ENCODE measurements at places on chromosomes 5 and 9.

- DNase-seq = no peak
Observed at GRCh38 chr9:22457448-22457847, 10.8 kb downstream of the DMRTA1 start.

DNA sequence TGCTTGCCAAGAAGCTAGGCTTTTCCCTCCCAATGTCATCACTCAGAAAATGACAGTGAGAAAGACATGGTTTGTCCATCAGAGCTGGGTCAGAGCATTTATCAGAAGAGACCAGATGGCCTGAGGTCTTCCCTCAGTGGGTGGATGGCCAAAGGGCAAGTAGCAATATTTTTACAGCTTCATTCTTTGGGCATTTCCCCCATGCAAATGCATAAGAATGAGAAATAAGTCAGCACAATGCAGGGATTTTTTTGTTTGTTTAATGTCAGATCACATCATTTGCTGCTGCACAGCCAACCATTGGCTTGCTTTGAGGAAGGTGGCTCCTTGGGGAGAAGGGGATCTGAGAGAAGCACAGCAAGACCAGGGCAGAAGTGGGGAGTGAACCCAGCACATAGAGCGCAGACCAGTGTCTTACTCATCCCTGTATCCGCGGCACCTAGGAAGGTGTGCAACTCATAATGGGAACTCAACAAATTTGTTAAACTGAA lies 209.6 kb downstream of the SEMA6A start:
- DNase-seq = no peak

- no peak for DNase-seq
Observed at GRCh38 chr5:37121465-37121864, 127.7 kb downstream of the CPLANE1 start.

GRCh38 chr9:116978155-116978554 lies 291.1 kb downstream of the TRIM32 start:
- no peak for DNase-seq

DNA sequence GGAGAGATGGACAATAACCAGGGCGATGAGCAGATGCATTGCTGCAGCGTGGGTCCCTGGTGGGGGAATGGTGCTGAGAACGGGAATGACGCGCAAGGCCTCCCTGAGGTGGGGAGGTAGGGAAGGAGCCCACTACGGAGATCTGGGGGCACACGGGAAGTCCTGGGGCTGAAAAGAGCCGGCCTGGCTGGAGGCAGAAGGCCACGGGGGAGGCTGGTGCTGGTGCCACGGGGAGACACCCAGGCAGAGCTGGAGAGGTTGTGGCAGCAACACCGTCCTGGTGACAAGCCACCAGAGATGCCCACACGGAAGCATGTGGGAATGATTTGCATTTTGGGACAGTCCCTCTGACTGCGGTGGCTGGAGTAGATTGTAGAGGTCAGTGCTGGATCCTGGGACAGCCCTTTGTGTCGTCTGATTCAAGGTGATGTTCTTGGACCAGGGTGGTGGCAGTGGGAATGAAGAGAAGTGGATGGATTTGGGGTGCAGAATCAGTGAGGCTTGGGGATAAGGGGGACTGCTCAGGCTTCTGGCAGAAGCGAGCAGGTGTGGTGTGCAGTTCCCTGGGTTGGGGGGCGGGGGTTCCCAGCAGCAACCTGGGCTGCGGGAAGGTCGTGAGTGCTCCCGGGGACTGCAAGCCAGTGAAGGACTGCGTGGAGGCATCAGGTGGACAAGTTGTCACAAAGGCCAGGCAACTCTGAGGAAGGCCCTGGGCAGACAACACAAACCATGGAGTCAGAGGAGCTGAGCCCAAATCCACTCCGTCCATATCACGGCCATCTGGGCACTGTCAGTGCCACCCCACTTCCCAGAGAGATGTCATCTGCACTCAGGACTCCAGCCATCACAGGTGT lies 25.2 kb upstream of the CNOT6 start:
- DNase-seq = no peak

GRCh38 chr9:35385042-35385441 lies 104.9 kb upstream of the RUSC2 start:
- DNase-seq = no peak

DNA sequence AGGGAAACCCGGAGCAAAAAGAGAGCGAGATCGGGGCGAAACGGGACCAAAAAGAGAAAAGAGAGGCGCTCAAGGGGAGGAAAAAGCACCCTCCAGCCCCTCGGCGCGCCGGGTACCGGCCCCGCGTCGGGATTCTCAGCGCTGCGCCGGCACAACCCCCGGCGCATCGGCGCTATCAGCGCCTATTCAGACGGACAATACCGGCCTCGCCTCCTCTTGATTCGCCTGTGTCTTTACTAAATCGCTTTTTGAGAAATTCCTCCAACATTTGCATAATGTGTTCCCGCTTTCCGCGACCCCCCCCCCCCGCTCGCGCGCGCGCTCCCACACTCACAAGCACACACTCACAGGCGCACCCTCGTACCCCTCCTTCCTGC lies 578 bp downstream of the LHX6 start:
- DNase-seq = no peak

DNA sequence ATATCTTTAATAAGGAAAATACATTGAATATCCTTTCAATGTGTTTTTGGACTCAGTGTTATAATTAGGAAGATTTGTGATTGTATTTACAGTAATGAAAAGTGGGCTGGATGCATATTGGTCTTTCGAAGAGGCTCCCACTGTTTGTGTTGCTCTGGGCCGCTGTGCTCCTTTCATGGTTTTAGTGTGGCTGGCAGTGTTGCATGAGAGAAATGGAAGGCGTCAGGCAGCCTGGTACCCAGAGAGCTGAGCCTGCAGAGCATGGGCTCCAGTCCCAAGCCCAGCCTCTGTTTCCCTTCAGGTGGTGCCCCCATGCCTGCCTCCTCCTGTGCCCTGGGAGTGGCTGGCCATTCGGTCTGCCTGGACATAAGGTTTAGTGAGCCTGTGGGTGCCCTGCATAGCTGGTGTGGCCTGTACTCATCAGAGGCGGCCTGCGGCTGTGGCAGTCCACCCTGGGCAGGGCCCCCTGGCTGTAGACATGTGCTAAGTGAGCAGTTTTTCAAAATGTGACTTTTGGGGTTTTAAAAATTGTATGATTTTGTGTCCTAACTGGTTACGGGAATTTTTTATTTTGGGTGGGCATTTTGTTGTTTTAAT lies 27.4 kb upstream of the FAM120AOS start:
- DNase-seq = no peak

DNA sequence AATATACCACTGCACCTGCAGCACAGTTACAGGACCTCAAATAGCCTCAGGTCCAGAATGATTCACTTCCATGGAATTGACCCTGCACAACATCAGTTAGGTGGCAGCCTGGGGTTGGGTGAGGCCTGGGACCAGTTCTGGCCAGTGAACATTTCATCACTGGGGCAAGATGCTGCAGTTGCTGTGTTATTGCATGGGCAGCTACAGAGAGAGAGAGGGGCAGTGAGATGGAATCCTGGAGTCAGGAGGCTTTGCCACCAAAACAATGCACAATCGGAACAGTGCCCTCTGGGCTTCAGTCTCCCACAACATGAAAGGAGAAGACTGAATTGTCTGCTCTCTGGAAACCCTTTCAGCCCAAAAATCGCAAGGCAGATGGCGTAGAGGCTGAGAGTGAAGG lies 51.8 kb downstream of the SH3TC2 start:
- no peak for DNase-seq

DNA sequence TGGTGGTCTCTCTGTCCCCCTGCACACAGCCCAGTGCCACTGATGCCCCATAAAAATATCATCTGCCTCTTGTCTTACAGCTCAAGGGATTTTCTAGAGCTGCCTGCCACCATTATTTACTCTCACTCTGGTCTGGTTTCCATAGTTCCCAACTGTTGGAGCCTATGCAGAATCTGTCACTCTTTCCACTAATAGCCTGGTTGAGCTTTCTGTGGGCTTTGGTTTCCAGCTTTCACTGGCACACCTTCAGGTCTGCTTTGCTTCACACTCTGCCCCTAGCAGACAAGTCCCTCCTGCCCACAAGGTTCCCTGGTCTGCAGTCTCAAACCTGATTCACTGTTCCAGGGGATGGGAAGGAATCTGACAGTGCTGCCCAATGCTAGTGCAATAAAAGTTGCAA lies 103.0 kb upstream of the FTMT start:
- no peak for DNase-seq

GRCh38 chr9:83362341-83362995 lies 175.7 kb downstream of the FRMD3 start:
- no peak for DNase-seq

DNA sequence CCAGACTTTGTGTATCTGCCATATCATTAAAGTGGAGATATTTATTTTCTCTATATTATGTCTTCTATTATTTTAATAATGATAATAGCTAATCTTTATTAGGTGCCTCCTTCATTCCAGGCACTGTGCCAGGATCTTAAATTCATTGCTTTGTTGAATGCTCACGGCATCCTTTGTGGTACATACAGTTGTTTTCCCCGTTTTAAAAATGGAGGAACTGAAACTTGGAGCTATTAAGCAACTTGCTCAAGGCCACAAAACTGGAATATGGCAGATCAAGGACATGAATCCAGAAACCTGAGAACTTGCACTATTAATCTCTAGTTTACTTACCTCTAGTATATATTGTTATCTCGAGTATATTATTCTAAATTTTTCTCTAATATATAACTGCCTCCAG lies 41.5 kb upstream of the PPP3R2 start:
- DNase-seq = no peak

DNA sequence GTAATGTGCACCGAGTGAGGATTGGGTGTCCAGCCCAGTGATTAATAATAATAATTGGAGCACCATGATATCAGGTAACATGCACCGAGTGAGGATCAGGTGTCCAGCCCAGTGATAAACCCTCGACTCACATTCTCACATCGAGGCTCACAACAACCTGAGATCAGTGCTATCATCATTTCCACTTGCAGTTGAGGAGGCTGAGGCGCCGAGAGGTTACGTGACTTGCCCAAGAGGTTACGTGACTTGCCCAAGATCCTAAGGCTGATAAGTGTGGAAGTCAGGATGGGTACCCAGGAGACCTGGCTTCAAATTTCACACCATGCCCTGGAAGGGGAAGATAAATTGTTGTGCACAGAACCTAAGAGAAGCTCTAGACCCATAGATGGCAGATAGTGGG lies 189.4 kb downstream of the MED10 start:
- no peak for DNase-seq

GRCh38 chr9:72362118-72362531 lies 2.9 kb downstream of the ZFAND5 start:
- no peak for DNase-seq

GRCh38 chr9:130498298-130498917 lies 53.6 kb downstream of the ASS1 start:
- DNase-seq = no peak

GRCh38 chr9:12696931-12697622 lies 3.9 kb downstream of the TYRP1 start:
- DNase-seq = no peak

DNA sequence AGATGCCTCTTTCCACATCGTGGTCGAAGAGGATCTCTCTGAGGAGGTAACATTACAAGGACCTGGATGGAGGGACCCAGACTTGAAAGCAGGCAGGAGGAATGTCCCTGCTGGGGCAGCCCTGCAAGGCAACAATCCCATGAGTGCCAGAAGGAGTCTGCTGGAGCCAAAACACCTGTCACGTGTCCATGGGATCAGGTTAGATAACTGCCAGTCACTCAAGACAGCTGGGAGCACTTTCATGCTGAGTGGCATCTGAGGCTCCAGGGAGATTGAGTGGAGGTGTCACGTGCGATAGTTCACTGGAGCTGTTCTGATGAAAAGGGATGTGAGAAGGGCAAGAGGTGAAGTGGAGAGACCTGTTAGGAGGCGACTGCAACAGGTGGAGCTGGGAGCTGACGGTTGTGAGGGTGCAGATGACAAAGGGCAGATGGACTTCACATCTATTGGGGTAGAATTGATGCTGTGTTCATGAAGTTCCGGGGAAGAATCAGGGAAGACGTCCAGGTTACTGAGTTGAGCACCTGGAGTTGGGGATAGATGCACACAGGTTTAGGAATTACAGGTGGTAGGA lies 68.4 kb downstream of the ICE1 start:
- DNase-seq = no peak

- DNase-seq = no peak
Observed at GRCh38 chr5:132439521-132440089, 51.0 kb downstream of the IRF1 start.

GRCh38 chr5:136202469-136203205 lies 9.7 kb upstream of the SMIM32 start:
- DNase-seq = no peak

GRCh38 chr9:129280623-129281271 lies 102.7 kb upstream of the IER5L start:
- DNase-seq = no peak

DNA sequence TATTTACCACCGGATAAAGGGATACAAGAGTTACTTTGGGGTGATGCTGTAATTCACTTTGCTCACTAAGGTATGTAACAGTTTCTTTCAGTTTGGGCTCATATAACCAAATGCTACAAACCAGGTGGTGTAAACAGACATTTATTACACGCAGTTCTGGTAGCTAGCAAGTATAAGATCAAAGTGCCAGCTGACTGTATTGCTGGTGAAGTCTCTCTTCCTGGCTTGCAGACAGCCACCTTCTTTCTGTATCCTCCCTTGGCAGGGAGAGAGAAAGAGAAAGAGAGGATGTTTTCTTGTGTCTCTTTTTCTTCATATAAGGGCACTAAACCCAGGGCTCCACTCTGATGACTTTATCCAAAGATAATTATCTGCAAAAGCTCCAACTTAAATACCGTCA lies 552.5 kb upstream of the FTMT start:
- no peak for DNase-seq
